CD8-positive, alpha-beta T cell (primary cell): ENCODE measurements at places on chromosomes 6 and 20. TPM values are rescaled to one million over a fixed set of nuclear protein-coding genes. Genes with fewer than 3 reads are reported as not detected.

The ZKSCAN3 gene
- 0.61 TPM for total RNA-seq

DNA sequence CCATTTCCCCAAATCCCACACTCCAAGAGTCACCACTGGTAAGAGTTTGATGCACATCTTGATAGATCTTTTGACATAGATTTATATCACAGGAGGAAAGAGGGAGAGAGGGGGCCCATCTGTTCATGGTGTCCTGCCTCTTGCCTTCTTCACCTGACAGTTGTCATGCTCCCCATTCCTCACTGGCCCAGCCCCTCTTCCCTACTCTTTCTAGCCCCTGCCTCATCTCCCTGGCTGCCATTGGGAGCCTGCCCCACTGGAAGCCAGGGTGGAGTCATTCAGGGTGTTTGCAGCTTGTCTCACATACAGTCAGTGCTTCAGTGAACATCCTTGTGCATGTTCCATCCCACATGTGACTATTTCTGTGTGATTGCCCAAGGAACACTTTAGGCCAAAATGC, 27.6 kb downstream of the SIRPA start:
- DNase-seq = no peak

The TMX4 gene
- 45.6 TPM for total RNA-seq

The KCNB1 gene
- 0.14 TPM for total RNA-seq

DNA sequence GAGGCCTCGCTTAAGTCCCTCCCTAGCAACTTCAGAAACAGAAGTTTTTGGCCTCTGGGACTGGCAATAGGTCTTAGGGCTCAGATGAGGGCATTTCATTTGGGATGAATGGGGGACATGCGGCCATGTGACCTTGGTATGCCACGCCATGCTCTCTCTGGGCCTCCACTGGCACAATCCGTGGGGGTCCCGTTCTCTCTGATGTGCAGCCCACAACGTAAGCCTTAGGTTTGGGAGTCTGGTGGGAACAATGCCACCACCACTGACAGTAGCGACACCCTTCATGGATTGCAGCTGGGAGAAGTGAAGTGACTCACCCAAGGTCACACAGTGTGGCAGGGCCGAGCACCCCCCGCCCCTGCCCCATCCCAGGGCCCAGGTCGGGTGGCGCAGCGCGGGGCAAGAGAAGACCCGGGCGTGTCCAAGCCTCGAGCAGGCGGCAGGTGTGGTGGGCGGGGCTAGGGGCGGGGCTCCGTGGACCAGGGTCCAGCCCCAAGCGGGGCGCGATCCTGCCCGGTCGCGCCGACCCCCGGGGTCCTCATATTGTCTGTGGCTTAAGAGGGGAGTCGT, 864 bp upstream of the CEBPB start:
- DNase-seq = no peak

The SMPDL3A gene
- total RNA-seq = not detected

DNA sequence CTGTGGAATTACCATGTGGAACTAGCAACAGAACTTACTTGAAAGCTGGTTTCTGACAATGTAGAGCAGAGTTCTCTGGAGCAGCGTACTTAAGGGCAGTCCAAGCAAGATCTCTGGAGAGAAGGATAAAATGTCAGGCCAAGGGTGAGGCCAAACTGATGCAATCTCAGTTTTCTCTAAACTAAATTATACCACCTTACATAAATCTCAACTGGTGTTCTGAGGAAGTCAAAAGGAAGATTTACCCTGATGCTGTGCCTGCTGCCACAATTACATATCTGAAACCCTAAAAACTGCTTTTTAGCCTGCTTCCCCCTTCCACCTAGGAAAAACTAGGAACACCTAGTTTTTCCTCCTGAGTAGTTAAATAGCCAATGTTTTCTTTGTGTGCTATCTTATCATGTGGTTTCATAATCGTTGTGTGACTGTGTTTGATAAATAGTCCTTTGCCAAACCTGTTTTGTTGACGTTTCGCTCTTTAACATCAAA, 28.1 kb downstream of the NCOA7 start:
- no peak for DNase-seq

GRCh38 chr20:10826111-10826510, 152.3 kb upstream of the JAG1 start:
- no peak for DNase-seq

DNA sequence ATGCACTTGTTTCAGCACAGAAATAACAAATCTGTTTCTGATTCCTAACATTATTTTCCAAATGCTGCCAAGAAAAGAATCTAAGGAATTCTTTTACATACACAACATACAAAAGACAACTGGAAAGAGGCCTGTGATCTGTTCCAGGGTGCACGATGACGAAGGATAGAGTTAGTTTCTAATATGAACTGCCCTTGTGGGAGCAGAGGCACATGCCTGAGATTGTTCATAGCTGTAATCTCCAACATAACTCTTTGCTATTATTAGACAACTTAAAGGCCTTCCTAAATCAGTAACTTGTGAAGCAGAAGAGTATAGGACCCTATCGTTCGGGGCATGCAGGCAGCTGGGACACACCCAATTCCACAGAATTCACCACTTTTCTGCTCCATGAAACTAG, 41.2 kb upstream of the NHSL1 start:
- DNase-seq = no peak

- no peak for DNase-seq
These were observed 575.7 kb upstream of the MARCKS start for GRCh38 chr6:113281431-113281830.

GRCh38 chr6:20770773-20771172, 236.5 kb downstream of the CDKAL1 start:
- no peak for DNase-seq

- DNase-seq = no peak
These were observed 18.5 kb downstream of the FRMD1 start for GRCh38 chr6:168060521-168060931.

The TXLNB gene
- total RNA-seq = 0.22 TPM

DNA sequence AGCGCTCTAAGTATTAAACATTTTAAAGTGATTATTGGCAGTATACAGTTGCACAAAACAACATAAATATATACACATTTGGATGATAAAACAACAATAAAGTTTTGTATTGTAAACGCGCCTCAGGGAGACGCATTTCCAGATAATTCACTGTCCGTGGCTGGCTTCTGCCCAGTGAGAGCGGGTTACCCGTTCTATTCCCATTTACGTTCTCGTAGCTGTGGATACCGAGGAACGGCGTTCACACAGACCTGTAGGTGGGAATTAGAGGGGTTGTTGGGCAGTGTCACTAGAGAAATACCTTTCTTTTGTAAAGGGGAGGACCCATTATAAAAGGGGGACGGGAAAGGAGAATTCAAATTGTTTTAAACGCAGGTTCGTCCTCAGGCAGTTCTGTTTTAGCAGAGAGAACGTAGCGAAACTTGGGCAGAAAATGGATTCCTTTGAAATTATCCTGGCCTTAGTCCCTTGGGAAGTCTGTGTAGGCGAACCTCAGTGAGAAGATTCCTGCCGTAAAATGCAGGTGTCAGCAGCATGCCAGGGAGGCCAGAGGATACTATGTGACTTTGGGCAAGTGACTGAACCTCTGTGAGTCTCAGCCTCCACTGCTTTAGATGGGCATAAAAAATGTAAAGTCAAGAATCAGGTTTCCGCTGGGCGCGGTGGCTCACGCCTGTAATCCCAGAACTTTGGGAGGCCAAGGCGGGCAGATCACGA, 756 bp downstream of the MTG2 start:
- DNase-seq = no peak

DNA sequence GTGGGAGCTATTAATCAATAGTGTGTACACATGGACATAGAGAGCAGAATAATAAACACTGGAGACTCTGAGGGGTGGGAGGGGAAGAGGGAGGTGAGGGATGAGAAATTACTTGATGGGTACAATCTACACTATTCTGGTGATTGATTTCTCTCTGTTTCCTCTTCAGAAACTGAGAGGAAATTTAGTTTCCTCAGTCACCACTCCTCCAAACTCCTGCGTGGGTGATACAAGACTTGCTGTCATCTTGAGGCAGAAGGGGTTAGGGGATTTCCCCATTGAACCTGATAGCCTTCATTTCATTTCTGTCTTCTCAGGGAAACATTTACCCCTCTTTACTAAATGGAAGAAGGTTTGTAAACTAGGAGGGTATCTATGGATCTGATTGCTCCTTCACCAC, 84.3 kb upstream of the ESR1 start:
- no peak for DNase-seq

The CST4 gene
- not detected for total RNA-seq

GRCh38 chr6:30839671-30840070, 44.6 kb upstream of the DDR1 start:
- DNase-seq = no peak

DNA sequence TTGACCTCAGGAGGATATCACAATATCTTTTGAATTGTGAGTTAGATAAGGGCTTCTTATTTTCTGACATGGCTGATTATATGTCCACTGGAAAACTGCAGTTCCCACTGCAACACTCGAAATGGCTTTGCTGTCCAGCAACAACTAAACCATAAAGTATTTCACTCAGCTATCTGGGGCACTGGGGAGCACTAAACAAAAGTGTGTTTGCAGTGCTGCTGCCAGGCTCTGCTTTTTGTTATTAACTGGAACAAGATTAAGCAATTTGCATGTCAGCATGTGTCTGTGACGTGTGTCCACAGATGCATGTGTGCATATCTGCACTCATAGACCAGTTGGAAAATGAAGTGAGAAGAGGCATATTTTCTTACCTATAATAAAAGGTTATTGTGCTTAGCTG, 107.8 kb upstream of the CCN2 start:
- no peak for DNase-seq

- no peak for DNase-seq
These were observed 322.6 kb upstream of the MOCS1 start for GRCh38 chr6:40256831-40257230.

DNA sequence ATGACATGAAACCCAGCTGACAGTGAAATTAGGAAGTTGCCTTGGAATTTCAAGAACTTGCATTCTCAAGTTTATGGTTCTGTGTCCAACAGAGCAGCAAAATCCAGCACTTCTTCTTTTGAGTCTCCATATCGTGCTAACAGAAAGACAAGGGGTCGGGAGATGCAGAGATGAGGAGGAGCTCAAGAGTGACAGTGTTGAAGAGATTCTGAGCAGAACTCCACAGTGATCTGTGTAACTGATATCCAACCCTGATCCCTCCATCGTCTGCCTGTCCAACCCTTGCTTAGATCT, 21.2 kb upstream of the BTN1A1 start:
- no peak for DNase-seq

DNA sequence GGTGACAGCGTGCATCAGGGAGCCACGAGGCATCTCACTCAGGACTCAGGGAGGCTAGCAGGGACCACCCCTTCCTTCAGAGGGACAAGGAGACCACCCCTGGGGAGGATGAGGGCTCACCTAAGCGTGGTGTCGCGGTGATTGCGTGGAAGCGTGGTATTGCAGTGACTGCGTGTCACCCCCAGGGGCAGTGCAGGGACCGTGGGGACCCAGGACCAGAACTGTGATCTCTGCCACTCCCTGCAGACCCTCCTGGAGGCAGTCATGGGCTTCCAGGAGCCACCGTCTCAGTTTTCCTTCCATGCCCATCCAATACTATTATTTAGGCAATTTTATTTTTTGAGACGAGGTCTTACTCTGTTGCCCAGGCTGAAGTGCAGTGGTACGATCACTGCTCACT, 147.1 kb downstream of the TAF4 start:
- no peak for DNase-seq

DNA sequence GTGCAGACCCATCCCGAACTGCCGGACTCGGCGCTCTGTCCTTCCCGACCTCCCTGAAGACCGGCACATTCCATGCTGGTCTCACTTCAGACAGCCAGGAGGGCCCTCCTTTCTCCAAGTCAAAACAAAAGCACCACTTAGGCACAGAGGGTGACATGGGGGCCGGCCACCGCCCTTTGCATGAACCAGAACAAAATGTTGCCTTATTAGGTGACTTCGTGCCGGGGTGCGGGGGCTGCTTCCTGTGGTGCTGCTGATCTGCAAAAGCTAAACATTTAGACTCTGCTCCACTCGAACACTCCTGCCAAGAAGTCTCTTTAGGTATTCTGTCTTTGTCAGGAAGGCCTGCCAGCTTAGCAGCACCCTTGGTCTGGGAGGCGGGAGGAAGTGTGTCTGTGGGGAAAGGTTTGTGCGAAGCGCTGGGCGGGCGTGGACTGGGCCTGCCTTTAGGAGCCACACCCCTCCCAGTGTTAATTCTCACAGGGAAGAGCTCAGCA, 133.8 kb downstream of the SMOC2 start:
- DNase-seq = no peak

The SLPI gene
- not detected for total RNA-seq

- DNase-seq = no peak
These were observed 19.0 kb upstream of the TGM2 start for GRCh38 chr20:38184101-38184500.

- DNase-seq = no peak
These were observed 117.4 kb upstream of the FOXA2 start for GRCh38 chr20:22701679-22702308.

The CLVS2 gene
- not detected for total RNA-seq

The PSMB9 gene
- 34.7 TPM for total RNA-seq

The GSTA4 gene
- total RNA-seq = not detected

GRCh38 chr6:73538116-73538779, 17.4 kb upstream of the EEF1A1 start:
- no peak for DNase-seq

DNA sequence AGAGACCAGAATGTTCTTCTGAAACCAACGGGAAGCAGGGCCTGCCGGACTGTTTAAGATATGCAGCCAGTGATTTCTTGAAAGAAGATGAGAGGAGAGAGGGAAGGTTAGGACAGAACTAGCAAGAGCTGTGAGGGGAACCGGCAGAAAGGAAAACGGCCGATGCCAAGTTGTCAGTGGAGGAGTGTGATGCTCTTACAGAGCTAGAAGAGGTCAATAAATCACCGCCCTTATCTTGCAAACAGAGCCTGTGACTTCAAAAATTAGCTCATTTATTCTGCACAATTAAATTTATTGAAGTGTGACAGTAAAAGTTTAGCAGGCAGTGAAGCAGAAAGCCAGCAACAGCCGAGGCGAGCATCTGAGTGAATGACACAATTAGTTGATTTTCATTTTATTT, 509.5 kb upstream of the ID4 start:
- DNase-seq = no peak

- no peak for DNase-seq
These were observed 22.7 kb upstream of the FBXL4 start for GRCh38 chr6:98970469-98970868.

DNA sequence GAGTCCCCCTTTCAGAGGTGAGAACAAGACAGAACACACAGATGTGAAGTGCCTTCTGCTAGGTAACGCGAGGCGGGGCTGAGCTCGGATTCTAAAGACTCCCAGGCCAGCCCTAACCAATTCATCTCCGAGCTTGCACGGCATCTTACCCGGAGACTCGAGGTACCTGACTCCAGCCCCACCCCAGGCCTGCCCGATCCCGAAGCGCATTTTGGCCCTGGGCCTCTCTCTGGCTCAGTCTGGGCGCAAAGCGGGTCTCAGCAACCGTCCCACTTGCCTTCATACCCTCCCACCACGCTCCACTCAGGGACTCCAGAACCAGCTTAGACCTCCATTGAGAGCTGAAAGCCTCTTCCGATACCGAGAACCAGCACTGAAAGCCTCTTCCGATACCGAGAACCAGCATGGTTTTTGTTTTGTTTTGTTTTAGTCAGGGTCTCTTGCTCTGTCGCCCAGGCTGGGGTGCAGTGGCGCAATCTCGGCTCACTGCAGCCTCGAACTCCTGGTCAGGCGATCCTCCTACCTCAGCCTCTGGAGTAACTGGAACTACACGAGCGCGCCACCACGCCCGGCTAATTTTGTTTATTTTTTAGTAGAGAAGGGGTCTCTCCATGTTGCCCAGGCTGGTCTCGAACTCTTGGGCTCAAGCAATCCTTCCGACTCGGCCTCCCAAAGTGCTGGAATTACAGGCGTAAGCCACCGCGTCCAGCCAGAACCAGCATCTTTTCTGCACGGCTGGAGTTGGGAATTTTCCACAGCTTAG, 557 bp upstream of the DYNLRB1 start:
- peak; percentile 83 for DNase-seq

The MARCKS gene
- 0.35 TPM for total RNA-seq

The BMP7 gene
- total RNA-seq = not detected

The GSTA3 gene
- not detected for total RNA-seq

The NRN1 gene
- not detected for total RNA-seq
